ENCODE measurements at places on chromosomes 16 and 17. TPM values are rescaled to one million over a fixed set of nuclear protein-coding genes. Genes with fewer than 3 reads are reported as not detected.

Gene C17orf67
- total RNA-seq, result 6.6 TPM

Gene RNF157
- total RNA-seq, result 43.5 TPM

Gene SOX15
- total RNA-seq, result not detected

GRCh38 chr17:82959242-82959930, 119.6 kb upstream of the ZNF750 start:
- no peaks in the 10 kb centered on the region for H3K36me3 ChIP-seq
- H3K27me3 ChIP-seq, result no peaks in the 10 kb centered on the region
- H3K4me3 ChIP-seq, result no peak overlapping the region
- no peak overlapping the region for H3K27ac ChIP-seq
- peaks cover 9% of the 10 kb centered on the region for H3K4me1 ChIP-seq
- DNase-seq, result no peak

DNA sequence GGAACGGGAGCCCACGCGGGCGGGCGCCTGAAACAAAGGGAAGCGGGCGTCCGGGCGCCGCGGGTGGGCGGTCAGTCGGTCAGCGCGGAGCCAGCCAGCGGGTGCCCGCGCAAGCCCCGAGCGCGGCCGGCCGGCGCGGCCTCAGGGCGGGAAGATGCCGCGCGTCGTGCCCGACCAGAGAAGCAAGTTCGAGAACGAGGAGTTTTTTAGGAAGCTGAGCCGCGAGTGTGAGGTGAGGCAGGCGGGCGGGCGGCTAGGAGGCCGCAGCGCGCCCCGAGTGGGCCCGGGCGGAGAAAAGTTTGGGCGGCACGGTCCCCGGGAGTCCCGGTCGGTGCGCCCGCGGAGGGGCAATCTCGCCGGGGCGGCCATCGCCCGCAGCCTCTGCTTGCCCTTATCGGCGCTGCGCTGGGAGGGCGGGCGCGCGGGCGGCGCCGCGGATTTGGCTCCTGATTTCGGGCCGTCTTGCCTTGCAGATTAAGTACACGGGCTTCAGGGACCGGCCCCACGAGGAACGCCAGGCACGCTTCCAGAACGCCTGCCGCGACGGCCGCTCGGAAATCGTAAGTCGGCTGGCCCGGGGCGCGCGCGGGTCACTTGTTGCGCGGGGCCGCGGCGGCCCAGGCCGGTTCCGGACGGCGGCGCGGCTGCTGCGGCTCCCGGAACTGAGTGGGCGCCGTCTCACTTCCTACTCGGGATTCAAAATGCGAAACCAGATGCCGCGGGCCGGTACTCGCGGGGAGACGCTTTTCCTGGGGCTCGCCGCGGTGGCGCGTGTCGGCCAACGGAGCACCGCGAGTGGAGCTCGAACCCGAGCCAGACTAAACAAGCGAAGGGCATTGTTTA, 526 bp downstream of the CBFB start:
- H3K27ac ChIP-seq, result peak overlapping the region; percentile 75
- peak; percentile 46 for DNase-seq
- H3K36me3 ChIP-seq, result peaks cover 2% of the 10 kb centered on the region
- peak overlapping the region; percentile 89 for H3K4me3 ChIP-seq
- H3K27me3 ChIP-seq, result no peaks in the 10 kb centered on the region
